ENCODE measurements at places on chromosomes 5 and 9.

DNA sequence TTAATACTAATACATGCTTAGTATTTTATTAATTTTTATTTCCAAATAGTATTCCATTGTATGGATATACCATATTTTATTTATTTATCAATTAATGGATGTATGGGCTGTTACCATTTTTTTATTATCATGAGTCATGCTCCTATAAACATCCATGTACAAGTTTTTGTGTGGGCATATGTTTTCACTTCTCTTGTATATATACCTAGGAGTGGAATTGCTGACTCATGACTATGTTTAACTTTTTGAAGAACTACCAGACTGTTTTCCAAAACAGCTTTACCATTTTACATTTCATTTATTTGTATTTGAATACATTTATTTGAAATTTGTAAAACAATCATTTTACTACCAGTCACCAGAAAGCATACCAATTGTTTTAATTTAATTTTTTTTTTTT lies 14.1 kb upstream of the LRRC19 start:
- DNase-seq, result no peak

DNA sequence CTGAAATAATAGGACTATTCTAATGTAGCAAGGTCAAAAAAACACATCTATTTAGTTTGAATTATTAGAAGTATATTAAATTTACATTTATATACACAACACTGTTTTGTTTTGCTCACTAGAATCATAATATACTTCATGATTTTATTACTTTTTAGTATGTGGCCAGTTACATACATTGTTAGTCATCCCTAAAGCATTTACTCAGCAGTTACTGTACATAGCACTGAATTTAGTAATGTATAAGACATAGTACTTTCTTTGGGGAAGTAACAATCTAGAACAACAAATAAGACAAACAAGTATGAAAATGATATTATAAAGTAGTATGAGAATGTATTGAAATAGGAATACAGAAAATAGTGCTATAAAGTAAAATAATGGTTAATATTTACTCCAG lies 28.2 kb downstream of the ERCC8 start:
- no peak for DNase-seq

DNA sequence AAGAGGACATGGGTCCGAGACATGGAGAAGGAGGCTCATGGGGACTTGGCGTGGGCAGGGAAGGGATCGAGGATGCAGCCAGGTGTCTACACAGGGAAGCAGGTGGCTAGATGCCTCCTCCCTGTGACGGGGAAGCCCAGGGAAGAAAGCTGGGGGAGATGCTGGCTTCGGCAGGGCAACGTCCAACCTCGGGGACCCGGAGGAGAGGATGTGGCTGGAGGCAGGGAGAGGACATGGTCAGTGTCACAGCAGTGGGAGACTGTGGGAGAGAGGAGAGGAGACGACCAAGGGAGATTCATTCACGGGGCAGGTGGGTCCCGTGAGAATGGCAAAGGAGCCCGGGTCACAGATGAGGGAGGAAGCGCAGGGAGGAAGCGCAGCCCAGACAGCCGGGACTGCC lies 73.2 kb upstream of the PHYKPL start:
- DNase-seq, result no peak

- no peak for DNase-seq
Observed at GRCh38 chr5:143806579-143806978, 5.4 kb upstream of the HMHB1 start.

- no peak for DNase-seq
Observed at GRCh38 chr5:156912869-156913268, 50.2 kb downstream of the TIMD4 start.

DNA sequence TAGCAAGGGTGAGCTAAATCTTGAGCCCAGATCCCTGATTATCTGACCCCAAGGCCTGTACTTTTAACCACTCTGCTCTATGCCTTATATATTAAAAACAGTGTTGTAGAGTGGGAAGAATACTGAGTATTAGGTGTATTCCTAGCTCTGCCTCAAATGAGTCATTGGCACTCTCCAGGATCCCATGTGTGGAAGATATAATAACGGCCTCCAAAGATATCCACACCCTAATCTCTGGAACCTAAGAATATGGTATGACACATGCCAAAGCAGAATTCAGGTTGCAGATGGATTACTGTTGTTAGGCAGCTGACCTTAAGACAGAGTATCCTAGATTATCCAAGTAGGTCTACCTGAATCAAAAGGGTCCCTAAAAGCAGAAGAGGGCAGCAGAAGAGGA lies 110.8 kb downstream of the ADRB2 start:
- DNase-seq, result no peak

- no peak for DNase-seq
Observed at GRCh38 chr5:163498886-163499285, 6.5 kb upstream of the MAT2B start.

- DNase-seq, result no peak
Observed at GRCh38 chr9:33264003-33264472, 470 bp downstream of the BAG1 start.

GRCh38 chr5:68303754-68304420 lies 88.3 kb downstream of the PIK3R1 start:
- DNase-seq, result no peak

DNA sequence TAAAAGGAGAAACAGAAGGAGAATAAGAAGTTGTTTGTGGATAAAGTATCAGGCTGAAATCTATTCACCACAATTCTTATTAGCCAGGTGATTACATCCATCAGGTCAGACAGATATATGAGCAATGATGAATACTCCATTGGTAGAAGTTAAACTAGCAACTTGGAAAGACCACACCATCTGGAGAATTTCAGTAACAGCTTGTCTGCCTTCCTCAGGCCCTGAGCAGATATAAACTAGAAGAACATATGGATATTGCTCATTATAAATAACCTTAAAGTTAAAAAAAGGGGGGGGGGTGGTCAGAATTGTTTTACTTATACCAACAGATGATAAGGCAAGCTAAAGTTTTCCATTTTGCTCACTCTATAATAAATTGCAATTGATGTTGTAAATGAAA lies 10.4 kb downstream of the DAB2 start:
- no peak for DNase-seq

GRCh38 chr5:176334031-176334770 lies 27.4 kb downstream of the KIAA1191 start:
- DNase-seq, result no peak

DNA sequence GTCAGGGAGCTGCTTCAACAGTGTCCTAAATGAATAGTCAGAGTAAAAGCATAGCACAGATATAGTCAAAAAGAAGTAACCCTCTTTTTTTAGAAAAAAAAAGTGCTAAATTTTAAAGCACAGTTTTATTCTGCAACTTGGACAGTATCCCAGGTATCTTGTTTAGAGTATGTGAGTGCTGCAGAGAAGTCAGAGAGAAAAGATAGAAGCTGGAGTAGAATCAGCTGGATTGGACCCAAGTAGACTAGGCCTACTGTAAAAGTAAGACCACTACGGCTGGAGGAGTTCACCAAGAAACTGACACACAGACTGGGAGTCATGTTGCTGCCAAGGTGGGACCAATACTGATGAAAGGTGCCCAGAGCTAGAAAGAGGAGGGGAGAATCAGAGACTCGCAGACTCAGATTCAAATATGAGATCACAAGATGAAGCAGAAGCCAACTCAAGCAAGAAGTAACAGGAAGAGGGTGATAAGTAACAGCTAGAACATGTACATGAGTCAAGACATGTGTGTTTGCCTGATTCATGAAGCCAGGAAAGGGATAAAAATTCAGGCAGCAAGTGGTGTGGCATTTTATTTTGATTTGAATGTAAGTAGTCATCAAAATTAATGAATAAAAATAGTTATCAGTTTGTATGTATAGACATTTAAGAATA lies 25.6 kb upstream of the TUSC1 start:
- no peak for DNase-seq

GRCh38 chr5:165015547-165015946 lies 1510.1 kb downstream of the MAT2B start:
- no peak for DNase-seq

DNA sequence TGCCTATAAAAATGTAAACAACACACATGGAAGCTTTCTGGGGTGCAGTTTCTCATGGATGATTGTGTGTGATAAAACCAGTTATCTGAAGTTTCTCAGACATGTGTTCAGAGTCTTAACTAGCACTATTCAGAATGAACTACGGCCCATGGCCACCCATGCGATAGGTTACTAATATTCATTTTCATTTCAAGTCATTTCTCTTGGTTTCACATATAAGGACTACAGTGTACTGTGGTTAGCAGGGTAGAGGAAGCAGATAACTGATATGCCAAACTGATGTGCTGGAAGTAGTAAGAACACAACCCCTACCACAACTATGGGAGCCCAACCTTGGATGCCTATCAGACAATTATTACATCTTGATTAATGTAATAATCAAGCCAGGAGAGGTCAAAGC lies 372.1 kb downstream of the DTWD2 start:
- DNase-seq, result no peak

- DNase-seq, result no peak
Observed at GRCh38 chr5:31408814-31409213, 123.1 kb downstream of the DROSHA start.

- DNase-seq, result no peak
Observed at GRCh38 chr5:68271124-68271523, 55.6 kb downstream of the PIK3R1 start.

DNA sequence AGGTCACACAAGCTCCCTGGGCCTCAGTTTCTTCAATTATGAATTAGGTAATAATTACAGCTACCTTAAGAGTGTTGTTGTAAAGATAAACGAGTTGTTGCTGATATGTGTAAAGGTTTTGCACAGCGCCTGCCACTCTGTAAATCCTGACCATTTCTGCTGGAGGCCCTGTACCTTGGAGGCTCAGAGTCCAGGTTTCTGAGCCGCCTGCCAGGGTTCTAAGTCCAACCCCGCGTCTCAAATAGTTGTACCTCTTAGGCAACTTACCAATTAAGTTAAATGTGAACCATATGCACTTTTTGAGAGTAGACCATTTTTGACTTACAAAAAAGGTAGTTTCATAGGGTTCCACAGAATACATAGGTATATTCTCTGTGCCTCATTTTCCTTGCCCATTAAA lies 156.8 kb upstream of the KLF9 start:
- DNase-seq, result no peak

- DNase-seq, result no peak
Observed at GRCh38 chr5:150946351-150946905, 41.6 kb upstream of the ZNF300 start.

- no peak for DNase-seq
Observed at GRCh38 chr5:55668356-55668755, 43.8 kb downstream of the SLC38A9 start.

DNA sequence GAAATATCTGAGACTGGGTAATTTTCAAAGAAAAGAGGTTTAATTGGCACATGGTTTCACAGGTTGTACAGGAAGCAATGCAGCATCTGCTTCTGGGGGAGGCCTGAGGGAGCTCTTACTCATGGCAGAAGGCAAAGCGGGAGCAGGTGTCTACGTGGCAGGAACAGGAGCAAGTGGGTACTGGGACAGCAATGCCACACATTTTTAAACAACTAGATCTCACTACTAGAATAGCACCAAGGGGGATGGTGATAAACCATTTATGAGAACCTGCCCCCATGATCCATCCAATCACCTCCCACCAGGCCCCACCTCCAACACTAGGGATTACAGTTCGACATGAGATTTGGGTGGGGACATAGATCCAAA lies 47.6 kb upstream of the HOMER1 start:
- DNase-seq, result no peak

DNA sequence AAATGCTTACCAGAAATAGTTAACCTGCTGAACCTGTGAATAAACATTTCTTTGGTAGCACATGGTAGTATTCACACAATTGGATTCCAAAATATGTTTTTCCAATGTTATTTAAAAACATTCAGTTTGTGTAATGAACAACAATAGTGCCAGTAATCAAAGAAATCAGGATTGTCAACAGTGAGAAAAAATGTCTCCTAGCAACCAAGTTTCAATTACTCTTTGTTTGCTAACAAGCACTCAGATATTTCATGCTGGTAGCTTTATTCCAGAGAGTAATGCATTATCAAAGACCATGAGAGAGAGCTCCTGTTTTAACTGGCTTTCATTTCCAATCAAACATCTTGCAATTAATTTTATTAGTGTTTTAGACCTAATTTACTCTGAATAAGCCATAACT lies 768.1 kb upstream of the GRAMD2B start:
- no peak for DNase-seq

DNA sequence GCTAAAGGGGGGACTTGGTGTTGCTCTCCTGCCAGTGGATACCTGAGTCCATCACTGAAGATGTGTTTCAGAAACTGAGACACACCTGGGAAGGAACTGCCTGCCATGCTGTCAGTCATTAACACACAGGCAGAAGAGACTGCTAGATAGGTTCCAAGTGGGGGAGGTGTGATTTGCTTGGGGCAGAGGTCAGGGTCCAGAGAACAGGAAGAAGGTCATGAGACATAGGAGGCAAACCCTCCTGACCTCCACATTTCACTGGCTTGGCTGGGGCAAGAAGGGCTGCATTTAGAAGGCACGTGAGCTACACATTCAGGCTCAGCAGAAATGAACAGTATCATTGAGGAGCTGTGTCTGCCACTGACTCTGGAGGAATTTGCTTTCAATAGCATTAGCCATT lies 215.8 kb downstream of the HSPA4 start:
- DNase-seq, result no peak

DNA sequence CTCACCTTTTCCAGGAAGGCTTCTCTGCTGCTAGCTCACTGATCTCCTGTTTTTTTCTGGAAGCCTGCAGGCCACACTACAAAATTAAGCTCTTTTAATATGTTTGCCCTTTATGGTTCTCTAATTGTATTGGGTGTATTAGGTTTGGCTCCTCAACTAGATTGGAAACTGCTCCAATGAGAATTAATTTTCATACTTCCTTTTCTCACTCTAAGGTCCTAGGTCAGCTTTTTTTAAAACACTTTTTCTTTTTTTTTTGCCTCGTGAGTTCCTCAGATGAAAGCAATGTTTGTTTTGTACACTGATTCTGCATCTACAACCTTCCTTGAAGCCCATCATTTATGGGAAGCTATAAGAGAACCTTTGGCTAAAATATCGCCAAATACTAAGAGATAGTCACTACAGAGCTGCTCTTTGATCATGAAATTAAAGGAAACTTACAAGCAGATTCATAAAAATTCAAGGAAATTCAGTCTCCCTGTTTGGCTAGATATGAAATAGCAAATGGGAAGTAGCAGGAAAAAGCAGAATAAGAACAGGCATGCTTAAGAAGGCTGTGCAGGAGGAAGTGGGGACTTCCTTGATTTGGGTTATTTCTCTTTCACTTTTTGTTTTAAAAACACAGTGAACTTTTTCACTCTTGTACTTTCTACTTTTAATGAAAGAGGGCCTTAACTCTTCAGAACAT lies 55.2 kb upstream of the FYB1 start:
- peak; percentile 80 for DNase-seq

DNA sequence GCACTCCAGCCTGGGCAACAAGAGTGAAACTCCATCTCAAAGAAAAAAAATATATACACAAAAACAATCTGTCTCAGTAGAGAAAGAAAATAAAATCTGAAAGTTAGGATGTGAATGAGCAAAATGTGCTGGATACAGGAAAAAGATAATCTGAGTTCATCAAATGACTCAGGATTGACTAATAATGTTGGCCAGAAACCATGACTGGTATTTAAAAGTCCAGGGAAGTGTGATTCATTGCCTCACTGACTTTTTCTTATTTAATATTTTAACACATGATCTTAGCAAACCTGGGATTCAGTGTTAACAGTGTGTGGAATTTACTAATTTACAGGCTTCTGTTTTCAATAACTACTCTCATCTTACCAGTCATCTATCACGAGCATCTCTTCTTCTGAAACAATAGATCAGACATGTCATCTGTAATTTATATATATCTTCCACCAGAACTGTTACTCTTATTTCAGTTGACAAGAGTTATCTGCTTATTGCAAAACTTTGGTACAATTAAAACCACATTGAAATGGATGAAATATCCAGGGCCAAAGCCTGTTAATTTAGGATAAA lies 256.7 kb downstream of the CDH12 start:
- no peak for DNase-seq

Data from CD4-positive, alpha-beta T cell (primary cell).